Muscle of back (tissue), 13 donors: ENCODE measurements at places on chromosomes 6 and 20.

DNA sequence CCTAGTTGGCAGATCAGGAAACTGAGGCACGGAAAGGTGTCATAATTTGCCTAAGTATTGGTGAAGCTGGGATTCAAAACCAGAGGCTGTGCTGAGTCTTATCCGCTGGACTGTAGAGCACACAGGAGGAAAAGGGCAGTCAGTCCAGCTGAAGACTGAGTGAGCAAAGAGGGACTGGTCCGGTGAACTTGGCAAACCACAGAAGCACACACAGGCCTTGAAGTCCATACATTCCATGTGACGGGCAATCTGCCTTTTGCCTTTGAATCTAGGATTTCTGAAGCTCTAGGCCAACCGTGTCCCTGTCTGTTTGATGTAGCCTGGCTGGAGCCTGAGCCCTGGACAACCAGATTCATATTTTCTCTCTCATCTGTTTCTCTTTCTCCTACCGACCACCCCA, 34.3 kb upstream of the EPB41L1 start:
- DNase-seq: no peak

- no peak for DNase-seq
These were observed 76.9 kb upstream of the TSHZ2 start for GRCh38 chr20:52895235-52895634.

DNA sequence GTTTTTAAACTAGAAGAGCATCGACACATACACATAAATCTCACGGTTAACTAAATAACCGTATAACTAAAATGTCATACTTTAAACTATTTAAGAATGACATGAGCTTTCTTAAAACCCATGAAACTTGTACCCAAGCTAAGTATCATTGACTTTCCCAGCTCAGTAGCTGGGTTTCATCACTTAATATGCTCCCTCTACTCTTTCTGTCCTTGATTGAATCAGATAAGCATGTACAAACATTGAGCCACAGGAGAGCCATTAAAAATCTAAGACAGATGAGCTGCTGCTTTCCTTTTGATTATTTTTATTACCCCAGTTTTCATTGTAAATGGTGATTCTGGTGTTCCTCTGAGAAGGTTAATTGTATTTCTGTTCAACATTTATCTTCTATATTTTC, 115.8 kb downstream of the FOXO3 start:
- no peak for DNase-seq

- DNase-seq: no peak
These were observed 154.3 kb downstream of the CCDC170 start for GRCh38 chr6:151647976-151648639.

DNA sequence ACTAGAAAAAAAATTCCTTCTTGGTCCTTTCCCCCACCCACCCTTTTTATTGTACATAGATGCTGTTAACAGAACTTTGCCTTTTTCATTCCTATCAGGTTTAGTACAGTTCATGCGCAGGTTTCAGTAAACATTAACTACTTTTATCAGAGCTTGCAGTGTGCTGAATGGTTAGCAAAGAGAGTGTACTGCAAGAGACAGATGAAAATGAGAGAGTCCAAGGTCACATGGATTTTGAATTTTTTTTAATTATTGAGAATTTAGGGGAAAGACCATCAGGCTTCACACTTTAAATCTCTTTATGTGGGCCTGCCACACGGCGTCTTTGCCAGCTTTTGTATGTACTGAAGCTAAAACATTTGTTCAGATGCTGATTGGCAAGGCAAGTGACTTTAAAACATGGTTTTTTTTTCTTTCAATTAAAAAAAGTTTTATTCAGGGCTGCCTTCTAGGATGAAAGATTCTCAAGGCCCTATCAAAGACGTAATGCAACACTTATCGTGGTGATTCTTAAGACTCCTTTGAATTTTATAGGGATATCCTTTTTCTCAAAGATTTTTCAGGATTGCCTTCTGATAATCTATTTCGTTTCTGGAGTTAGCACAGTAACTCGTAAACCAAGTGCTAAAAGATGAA, 32.2 kb downstream of the RREB1 start:
- no peak for DNase-seq

DNA sequence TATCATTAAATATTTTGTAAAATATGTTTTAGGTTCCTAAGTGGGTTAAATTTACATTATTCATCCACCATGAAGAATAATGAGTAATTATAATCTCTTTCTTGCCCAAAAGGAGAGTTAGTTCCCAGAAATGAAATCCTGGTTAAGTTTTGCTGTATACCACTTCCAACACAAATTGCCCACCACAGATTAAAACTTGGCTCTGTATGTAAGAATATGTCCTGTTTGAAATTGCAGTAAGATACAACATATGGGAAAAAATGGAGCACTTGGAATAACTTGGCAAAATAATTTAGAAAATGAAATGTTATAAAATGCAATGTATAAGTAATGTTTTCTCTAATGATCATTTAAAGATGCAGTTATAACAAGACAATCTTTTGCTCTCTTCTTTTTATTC, 64.3 kb upstream of the GJE1 start:
- DNase-seq: no peak

DNA sequence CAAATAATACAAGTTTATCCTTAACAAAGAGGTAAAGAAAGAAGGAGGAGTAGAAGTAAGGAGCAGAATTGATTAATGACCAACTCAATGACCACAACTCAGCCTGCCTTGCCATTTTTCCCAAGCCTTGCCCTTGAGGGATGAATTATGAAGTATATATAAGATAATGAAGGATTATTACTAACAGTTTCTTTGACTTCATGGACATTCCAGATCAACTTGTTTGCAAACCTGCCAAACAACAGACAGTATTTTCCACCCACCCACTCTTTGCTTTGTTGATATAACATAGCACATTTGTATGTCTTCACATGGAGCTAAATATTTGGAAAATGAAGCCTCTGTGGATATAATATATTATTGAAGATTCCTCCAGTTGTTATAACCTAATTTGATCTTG, 9.9 kb upstream of the C6orf141 start:
- no peak for DNase-seq

GRCh38 chr20:53447316-53447715, 146.3 kb downstream of the ZNF217 start:
- no peak for DNase-seq

- no peak for DNase-seq
These were observed 215.4 kb upstream of the RUNX2 start for GRCh38 chr6:45112711-45113110.

DNA sequence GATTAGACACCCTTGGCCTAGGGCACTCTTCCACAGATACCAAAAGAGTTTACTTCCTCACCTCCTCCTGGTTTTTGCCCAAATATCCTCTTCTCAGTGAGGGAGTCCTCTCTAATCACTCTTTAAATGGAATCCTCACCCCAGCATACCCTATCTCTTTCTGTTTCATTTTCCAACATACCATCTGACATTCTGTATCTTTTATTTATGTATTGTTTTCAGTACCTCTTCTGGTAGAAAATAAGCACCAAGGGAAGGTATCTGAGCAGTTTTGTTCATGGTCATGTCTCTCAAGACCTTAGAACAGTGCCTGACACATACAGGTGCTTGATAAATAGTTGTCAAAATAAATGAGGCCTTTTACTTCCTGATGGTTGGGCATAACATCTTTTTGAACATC, 55.1 kb downstream of the KIAA0408 start:
- DNase-seq: no peak

DNA sequence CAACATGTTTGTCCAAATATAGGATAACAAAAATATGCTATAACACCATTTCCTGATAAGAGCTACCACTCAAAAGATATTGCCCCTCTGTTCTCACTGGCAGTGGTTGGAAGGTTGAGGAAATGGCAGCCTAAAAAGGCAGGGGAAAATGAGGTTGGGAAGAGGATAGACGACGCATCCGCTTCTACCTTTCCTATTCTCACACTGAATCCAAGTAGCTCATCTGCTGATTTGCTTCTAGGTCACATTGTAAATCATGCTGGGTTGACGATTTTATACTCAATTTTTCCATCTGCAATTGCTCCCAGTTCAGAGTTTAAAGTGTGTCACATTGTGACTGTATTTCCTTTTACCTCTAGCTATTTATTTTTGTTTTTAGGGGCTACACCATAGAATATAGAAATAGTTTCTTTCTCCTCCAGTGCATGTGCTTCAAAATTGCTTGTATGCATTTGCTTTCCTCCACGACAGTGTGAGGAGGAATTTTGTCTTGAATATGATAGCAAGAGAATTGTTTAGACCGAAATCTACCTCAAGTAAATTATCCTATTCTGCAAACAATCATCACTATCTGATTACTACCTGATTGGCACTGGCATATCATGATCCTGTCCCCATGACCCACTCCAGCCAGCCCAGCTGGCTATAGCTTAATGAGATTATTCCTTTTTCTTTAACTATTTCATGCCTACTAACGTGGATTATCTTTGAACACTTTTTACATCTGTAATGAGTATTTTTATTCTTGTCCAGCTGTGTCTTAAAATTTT, 179.6 kb upstream of the RAB32 start:
- DNase-seq: no peak
